ENCODE measurements at places on chromosomes 6 and 20.

DNA sequence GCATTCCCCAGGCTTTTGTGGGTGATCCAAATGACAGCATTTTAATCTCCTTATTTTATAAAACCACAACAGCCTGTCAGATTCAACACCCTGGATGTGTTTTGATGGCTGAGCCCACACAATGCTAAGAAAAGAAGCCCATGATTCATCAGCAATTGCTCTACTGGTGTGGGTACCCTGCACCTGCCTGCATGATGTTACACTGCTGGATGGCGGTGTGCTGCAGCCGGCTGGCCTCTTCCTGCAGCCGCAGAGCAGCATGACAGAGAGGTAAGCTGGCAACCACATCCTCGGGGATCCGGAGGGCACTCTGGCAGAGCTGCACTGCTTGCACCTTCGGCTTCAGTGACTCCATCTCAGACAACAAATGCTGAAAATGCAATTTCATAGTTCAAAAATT lies 327.5 kb downstream of the SYNE1 start:
- no peak for DNase-seq

DNA sequence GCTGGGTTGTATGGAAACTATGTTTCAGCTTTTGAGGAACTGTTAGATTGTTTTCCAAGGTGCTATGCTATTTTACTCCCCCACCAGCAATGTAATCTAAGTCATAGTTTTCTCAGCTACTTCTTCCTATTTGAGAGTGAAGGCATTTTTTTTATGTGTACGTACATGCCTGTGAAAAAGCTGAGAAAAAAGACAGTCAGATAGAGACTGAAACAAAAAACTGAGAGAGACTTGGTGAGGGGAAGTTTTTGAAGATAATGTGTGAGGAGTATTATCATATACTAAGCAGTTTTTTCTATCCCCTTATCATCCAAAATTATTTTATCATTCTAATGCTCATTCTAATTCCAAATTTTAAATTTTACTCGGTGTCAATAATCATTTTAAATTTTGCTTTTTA lies 780.0 kb downstream of the BCKDHB start:
- DNase-seq, result no peak

GRCh38 chr20:63246490-63247288 lies 7.6 kb downstream of the NKAIN4 start:
- no peak for DNase-seq

DNA sequence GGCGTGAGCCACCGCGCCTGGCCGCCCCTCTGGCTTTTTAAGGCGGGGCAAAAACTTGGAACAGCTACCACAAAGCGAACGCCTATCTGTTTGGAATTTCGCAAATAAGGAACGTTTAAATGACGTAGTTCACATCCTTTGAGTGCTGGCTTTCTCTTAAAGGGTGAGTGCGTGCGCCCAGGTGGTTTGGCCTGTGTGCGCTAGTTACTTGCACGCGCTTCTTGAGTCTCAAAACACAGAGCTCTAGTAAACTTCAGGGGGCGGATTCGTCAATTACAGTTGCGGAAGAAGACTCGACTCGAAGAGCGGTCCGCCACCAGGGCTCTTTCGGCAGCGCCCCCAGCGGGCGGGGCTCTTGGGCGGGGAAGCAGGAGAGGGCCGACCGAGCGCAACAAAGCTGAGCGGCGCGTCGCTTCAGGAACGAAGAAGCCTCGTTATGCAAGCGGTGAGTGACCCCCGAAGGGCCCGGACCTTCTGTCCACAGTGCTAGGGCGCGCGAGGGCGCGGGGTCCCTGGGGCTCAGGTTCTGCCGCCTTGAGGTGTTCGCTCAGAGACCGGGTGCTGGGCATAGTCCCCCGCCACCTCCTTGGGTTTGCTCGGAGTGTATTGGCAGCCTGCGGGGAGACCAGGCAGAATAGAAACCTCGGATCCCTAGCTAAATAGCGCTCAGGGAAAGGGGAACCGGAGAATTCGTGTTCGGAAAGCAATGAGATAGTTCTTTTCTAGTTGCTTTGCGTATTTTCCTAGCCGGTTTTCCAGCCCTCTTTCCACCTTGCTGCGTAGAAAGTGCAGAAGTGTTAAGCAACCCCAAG lies at the start of gene SYCP2L:
Gene SYCP2L (plus strand): TSS at position 362 of the 812 bp plus-strand sequence. CDS start 75 bp downstream, at position 437.
- DNase-seq, result no peak

DNA sequence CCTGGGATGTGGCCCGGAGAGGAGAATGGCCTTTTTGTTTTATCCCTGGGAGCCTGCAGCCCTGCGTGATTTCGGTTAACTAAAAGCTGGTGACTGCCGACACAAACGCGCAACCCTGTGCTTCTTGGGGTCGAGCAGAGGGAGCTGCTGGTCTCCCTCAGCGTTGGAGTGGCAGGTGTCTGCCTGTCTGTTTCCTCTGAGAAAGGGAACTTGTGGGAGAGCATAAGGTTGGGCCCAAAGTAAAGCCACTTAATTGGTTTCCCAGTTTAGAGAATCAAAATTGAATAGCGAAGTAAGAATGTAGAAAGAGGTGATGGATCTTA lies 500 bp downstream of the LTV1 start:
- DNase-seq, result no peak

All from hypothalamus (tissue), 51 donors.